Right renal cortex interstitium (tissue), 3 donors: ENCODE measurements at places on chromosomes 5 and 9. TPM values are rescaled to one million over a fixed set of nuclear protein-coding genes. Genes with fewer than 3 reads are reported as not detected.

GRCh38 chr5:4921929-4922328 is 218.2 kb upstream of the ADAMTS16 start:
- no peak for DNase-seq

ARHGEF37 gene
- 6.9 TPM for polyA plus RNA-seq

- no peak for DNase-seq
Observed at GRCh38 chr5:149654883-149655505, 73.7 kb downstream of the ARHGEF37 start.

GRCh38 chr9:111483858-111484571 is at the start of gene ECPAS:
TSS of gene ECPAS (minus strand) at chr9:111484383. CDS start at chr9:111472918, 11,465 bp downstream.
- DNase-seq, result peak; percentile 47

DNA sequence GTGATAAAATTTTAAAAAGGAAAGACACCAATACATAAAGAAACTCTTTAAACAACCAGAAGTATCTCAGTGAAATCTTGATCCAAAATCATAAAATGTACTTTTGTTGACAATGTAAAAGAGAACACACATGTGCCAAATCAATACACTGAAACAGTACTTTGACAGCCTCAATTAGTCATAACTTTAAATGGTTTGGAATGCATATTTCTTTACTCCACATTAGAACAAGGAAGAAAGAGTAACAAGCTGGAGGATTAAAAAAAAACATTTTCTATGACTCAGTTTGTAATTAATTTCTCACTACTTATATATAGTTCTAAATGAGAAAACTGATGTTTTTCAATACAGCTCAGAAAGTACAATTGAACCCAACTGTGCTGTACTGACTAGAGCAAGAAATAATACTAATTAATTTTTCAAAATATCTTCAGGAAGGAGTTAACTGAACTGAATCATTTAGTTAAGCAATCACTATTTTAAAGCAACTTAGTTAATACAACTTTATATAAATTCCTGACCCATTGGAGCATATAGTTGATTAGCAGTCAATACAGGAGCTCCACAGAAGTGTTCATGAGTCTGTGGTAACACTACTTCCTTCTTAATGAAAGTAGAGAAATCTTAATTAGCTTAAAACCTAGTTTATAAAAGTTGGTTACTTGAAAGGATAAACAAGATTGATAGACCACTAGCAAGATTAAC is 101.0 kb downstream of the NR3C1 start:
- DNase-seq, result no peak

GRCh38 chr5:110027527-110028322 is 338.0 kb downstream of the MAN2A1 start:
- no peak for DNase-seq

GRCh38 chr5:61098251-61098995 is 63.8 kb downstream of the SMIM15 start:
- no peak for DNase-seq

DNA sequence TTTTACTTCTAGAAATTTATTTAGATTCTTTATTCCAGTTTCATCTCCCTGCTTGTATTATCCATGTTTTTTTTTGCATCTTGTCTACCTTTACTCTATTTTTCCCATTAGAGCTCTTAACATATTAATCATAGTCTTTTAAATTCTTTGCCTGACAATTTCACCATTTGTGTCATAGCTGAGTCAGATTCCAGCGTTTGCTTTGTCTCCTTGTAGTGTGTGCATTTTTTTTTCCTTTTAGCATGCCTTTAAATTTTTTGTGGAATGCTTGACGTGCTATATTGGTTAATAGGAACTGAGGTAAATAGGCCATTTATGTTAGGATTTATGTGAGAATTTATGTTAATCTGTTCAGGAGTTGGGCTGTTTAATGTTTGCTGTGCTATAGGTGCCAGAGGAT is 41.8 kb upstream of the NFIL3 start:
- no peak for DNase-seq

FSTL4 gene
- polyA plus RNA-seq, result 0.76 TPM

GRCh38 chr5:108649646-108650045 is 98.1 kb upstream of the FER start:
- no peak for DNase-seq

DNA sequence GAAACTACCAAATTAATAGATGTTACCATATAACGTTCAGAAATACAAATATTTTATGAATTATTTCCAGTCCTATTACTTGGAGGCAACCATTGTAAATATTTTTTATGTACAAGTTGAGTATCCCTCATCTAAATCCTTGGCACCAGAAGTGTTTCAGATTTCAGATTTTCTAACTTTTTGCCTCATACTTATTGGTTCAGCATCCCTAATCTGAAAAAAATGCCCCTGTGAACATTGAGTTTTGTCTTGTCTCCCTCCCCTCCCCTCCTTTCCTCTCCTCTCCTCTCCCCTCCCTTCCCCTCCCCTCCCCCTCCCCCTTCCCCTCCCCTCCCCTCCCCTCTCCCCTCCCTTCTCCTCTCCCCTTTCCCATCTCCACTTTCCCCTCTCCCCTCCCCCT is 40.6 kb downstream of the UBAP1 start:
- DNase-seq, result no peak

- no peak for DNase-seq
Observed at GRCh38 chr5:92703976-92704375, 877.0 kb downstream of the NR2F1-AS1 start.

CAMK4 gene
- 4.0 TPM for polyA plus RNA-seq

TRIM41 gene
- 30.5 TPM for polyA plus RNA-seq

GRCh38 chr9:2354216-2354615 is 267.4 kb upstream of the VLDLR start:
- DNase-seq, result no peak

DNA sequence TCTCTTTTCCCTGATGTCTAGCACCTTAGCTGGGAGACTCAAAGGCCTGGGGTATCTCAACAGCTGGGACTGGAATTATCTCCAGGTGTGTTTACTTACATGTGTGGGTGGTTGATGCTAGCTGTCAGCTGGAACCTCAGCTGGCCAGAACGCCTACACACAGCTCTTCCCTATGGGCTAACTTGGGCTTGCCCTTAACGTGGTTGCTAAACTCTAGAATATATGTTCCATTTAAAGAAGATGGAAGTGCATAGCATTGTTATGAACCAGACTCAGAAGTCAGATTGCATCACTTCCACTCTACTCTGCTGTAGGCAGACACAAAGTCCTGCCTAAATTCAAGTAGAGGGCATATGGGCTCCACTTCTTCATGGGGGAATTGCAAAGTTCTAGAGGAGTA is 29.3 kb downstream of the SGCD start:
- DNase-seq, result no peak

F2RL1 gene
- polyA plus RNA-seq, result 43.0 TPM

FCHSD1 gene
- 12.2 TPM for polyA plus RNA-seq

- DNase-seq, result no peak
Observed at GRCh38 chr9:110188101-110188500, 19.9 kb downstream of the C9orf152 start.

- no peak for DNase-seq
Observed at GRCh38 chr5:16616536-16617273, at the start of gene RETREG1. TSS of gene RETREG1 (minus strand) at chr5:16616997. CDS start at chr5:16616971, 26 bp downstream.

GRCh38 chr5:109309326-109310063 is 100.3 kb downstream of the PJA2 start:
- no peak for DNase-seq

DNA sequence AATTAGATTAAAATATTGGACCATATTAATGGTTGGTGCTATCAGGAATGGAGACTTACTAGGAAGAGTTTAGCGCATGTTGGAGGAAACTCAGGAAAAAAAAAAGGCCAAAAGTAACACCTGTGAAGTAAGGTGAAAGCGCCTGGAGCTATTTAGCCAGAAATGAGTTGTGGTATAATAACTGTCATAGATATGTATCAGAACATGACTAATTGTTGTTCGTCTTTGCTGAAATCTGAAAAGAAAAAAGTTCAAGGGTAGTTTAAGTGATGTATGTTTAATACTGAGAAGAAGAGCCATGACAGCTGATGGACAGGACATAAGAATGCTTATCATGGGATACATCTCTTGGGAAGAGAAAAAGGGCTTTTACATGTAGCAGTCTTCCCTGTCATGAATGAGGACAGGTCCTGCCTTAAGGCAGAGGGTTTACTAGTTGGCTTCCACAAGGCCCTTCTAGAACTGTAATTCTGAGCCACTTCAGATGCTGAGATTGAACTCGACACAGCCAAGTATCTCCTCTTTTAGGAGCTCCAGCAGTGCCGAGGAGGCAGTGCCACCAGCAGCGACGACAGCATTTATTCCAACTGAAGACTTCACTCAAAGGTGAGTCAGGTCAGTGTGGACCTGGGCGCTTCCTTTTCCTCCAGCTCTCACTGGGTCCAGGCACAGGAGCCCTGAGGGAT is 940 bp upstream of the CAMK4 start:
- no peak for DNase-seq

GRCh38 chr9:134707031-134707680 is 65.6 kb downstream of the COL5A1 start:
- DNase-seq, result peak; percentile 70

DNA sequence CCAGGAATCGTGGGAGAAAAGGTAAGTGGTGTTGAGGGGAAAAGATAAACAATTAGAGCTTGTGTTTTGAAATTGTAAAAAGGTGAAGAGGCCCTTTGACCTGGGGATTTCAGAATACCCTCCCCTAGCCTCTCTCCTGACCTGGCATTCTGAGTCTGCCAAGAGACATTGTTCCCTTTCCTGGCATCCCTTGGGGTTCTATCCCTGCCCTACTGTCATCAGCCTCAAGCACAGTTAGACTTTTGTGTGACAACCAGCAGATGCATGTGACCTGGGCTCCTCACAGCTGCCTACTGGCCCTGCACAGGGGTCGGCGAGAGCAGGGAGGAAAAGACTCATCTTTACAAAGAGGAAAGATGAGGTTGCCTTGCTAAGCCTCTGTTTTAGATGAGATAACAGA is 72.2 kb upstream of the ORM1 start:
- no peak for DNase-seq

DNA sequence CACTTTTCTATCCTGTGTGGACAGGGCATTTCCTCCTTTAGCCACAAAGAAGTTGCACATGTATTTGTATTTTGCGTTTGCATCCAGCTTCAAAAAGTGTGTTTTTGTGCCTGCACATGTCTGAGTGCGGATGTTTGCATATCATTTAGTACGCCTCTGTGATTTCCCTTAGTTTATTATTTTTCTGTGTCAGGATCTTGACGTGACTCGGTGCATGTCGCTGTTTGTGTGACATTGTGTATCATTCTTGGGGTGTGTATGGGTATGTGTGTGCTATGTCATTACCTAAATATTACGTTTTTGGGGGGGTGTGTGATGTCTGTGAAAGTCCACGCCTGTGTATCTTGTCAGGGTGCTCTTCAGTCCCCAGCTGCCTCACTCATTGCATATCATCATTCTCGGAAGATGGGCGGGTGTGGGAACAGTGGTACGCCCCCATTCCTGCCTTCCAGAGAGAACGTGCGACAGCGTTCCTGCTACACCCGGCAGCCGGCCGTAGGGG is 416 bp upstream of the PAIP2 start:
- no peak for DNase-seq

GRCh38 chr9:137114220-137114612 is 317 bp downstream of the DPP7 start:
- no peak for DNase-seq

DNA sequence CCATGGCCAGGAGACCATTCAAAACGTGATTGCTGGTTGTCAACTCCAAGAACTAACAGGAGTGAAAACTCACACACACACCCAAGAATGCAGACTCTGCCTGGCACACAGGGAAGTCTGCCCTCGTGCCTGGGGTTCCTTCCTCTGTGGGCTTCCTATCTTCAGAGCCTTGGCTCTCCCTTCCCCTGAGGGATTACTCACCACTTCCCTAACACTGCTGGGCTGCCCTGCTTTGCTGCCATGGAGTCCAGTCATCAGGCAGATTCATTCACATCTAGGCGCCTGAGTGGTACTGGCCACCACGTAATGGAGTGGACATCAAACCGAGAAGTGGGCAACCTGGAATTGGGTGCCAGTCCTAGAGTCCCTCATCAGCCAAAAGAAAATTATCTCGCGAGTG is 76.4 kb upstream of the PRSS3 start:
- no peak for DNase-seq

- no peak for DNase-seq
Observed at GRCh38 chr5:110512266-110512665, 214.2 kb downstream of the TMEM232 start.

- DNase-seq, result no peak
Observed at GRCh38 chr5:69312459-69313160, 20.0 kb downstream of the CCDC125 start.

- no peak for DNase-seq
Observed at GRCh38 chr9:136110082-136111061, 8.3 kb downstream of the TMEM250 start.

DNA sequence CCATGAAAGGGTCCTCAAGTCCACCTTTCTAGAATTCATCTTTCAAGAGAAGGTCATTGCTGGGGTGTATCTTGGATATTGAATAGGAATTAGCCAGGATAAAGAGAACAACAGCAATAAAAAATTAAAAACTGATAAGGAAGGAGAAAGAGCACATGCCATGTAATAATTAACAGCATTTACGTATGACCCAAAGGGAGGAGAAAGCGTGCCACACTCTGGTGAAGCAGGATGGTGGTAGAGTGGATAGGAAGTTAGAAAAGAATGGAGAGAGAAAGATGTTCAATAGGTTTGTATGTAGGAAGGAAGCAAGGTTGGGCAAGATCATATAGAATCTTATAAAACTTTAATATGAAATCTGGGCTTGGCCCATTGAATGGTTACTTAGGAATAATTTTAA is 751.5 kb downstream of the MAT2B start:
- DNase-seq, result no peak

F12 gene
- polyA plus RNA-seq, result 6.4 TPM

DNA sequence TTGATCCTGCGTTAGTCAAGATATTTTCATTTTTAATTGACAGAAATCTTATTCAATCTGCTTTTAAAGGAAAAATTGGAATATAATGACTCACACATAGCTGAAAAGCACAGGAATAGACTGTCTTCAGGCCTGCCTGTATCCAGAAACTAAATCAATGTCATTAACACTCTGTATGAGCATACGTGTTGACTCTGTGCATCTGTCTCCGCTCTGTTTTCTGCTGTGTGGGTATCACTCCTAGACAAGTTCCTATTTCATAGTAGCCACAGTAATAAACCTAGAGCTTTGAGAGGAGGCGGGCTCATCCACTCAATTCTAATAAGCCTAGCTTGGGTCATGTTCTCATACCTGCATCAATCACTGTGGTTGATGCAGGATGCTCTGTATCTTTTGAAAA is 267.6 kb downstream of the KCTD16 start:
- no peak for DNase-seq

GRCh38 chr5:348726-349125 is 27.2 kb downstream of the AHRR start:
- DNase-seq, result no peak
